GF-D8 (cell line): ENCODE measurements at places on chromosomes 6 and 20.

DNA sequence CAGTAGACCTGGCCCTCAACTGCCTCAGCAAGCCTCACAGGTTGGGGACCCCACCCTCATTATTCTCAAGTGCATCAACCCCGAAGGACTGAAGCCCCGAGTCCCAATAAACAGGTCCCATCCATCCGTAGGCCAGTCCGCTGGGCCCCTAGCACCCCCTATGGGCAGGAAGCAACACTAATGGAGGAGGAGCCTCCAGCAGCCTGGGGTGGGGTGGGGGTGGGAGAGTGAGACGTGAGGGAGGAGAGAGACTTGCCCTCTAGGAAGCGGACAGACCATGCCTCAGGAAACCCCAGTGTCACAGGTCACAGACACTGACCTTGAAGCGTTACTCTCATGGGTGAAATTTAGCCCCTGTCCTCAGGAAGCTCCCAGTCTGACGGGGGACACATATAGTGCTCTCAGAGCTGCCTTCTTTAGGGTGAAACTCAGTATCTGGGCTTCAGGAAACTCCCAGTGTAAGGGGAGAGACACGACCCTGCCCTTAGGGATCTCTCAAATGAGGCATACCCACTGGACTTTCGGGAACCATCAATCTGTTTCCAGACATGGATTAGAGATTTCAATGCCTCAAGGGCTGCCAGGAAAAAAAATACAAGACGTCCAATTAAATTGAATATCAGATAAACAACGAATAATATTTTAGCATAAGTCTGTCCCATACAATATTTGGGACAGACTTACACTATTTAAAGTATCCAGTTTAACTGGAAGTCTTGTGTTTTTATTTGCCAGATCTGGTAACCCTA lies 125.8 kb downstream of the MRPL14 start:
- DNase-seq, result no peak

GRCh38 chr6:147142684-147143245 lies 61.5 kb upstream of the STXBP5 start:
- no peak for DNase-seq

GRCh38 chr6:110101885-110102284 lies 77.6 kb downstream of the WASF1 start:
- no peak for DNase-seq

GRCh38 chr6:101230866-101231265 lies 162.6 kb upstream of the GRIK2 start:
- no peak for DNase-seq

GRCh38 chr6:109820706-109821350 lies 129.7 kb downstream of the FIG4 start:
- DNase-seq, result no peak

DNA sequence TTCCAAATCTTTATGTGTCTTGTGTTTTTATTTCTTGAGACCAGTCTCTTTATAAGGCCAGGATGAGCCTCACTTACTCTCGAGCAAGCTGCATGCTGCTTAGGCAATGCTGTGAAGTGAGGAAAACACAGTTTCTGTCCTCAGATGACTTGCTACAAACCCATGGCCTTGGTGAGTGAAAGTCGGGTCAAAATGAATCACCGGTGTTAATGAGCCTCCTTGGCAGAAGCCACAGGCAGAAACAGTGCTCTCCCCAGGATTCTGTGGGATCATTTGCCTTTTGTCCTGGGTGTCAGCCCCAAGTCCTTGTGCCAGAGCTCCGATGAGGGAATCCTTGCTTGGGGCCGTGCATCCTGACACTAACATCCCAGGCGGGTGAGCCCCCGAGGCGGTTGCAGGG lies 482.5 kb downstream of the QKI start:
- DNase-seq, result no peak

- no peak for DNase-seq
These were observed 51.7 kb upstream of the HINT3 start for GRCh38 chr6:125904871-125905270.

DNA sequence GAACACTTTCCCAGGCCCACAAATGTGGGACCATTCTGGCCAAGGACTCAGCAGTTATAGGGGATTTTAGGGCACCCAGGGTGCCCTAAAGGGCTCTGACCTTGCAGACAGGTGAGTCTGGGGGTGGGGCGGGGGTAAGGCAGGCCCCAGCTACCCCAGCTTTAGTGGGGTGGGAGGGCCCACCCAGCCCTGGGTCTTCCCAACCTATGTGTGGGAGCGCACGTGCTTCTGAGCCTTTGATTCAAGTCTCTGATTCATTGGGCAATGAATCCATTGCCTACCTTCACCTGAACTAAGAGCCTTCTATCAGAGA lies 958 bp downstream of the SERPINB1 start:
- no peak for DNase-seq

DNA sequence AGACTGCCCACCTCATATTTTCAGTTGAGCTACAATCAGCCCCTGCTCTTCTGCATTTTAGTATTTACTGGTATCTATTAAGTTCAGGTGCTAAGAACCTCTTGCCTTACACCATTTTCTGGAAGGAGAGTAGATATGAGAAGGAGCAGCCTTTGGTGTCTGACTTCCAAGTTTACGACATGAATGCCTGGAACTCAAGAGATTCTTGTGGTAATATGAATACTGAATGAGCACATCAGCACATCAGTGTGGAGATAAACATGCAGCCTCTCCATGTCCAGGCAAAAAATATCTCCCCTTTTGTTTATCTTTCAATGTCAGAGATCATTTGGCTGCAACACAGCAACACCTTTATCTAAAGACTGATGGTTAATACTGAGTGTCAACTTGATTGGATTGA lies 65.8 kb upstream of the THEMIS start:
- DNase-seq, result no peak

- no peak for DNase-seq
These were observed 234.3 kb downstream of the ARHGAP18 start for GRCh38 chr6:129475477-129476247.

GRCh38 chr20:3560578-3560977 lies 89.8 kb downstream of the ATRN start:
- no peak for DNase-seq

DNA sequence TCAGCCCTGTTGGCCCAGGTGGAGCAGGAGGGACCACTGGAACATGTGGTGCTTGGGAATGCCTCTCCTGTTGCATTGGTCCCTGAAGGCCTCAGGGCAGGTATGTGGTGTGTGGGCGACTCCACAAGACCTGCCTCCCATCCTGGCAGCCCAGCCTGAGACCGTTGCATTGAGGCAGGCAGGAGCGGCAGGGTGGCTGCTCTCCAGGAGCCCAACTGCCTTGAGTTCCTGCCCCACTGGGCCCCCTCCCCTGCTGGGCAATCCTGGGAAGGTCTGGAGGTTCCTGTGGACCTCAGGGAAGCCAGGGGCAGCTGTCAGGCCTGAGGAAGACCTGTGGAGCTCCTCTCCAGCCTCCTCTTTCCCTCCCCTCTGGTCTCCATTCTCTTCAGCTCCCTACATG lies 19.8 kb downstream of the MAVS start:
- DNase-seq, result no peak

GRCh38 chr6:100593522-100593921 lies 128.8 kb upstream of the SIM1 start:
- DNase-seq, result no peak

- DNase-seq, result no peak
These were observed 173.6 kb downstream of the COL21A1 start for GRCh38 chr6:56073761-56074160.

- DNase-seq, result no peak
These were observed 23.1 kb downstream of the OTOR start for GRCh38 chr20:16771213-16771612.

DNA sequence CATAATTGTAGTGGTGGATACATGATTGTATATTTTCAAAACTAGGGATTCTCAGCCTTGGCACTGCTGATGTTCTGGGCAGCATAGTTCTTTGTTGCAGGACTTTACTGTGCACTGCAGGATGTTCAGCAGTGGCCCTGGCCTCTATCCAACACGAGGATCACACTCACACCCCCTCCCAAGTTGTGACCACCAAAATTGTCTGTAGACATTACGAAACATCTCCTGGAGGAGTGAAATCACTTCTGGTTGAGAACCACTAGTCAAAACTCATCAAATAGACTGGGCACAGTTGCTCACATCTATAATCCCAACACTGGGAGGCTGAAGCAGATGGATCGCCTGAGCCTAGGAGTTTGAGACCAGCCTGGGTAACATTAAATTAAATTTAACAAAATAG lies 123.1 kb upstream of the CDYL start:
- no peak for DNase-seq

DNA sequence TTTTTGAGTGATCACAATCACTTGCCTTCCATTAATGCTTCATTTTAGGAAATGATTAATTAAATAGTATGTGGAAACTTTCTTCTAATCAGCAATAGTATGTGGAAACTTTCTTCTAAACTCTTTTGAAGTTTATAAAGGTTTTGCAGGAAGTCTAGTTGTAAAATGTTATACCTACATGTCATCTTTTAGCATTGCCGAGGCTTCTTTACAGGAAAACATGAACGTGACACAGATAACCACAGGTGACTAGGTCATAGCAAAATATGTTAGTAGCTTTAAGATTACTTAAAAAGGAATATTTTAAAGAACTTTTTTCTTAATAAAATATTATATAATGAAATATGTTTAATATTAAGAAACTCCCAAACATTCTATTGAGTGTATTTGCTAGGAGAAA lies 56.8 kb downstream of the SMAP1 start:
- no peak for DNase-seq

DNA sequence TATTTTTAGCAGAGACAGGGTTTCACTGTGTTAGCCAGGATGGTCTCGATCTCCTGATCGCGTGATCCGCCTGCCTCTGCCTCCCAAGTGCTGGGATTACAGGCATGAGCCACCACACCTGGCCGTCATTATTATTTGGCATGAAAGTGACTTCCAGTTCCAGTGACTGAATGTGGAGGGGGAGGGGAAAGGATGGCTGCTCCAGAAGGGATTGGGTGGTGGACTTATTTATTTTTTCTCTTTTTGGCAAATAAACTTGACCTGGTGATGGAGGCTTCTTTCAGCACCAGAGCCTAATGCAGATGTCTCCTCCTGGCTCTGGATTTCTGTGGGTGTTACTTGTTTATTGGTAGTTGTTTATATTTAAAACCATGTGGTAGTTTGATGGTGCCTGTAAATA lies 16.9 kb upstream of the SLC22A23 start:
- no peak for DNase-seq

DNA sequence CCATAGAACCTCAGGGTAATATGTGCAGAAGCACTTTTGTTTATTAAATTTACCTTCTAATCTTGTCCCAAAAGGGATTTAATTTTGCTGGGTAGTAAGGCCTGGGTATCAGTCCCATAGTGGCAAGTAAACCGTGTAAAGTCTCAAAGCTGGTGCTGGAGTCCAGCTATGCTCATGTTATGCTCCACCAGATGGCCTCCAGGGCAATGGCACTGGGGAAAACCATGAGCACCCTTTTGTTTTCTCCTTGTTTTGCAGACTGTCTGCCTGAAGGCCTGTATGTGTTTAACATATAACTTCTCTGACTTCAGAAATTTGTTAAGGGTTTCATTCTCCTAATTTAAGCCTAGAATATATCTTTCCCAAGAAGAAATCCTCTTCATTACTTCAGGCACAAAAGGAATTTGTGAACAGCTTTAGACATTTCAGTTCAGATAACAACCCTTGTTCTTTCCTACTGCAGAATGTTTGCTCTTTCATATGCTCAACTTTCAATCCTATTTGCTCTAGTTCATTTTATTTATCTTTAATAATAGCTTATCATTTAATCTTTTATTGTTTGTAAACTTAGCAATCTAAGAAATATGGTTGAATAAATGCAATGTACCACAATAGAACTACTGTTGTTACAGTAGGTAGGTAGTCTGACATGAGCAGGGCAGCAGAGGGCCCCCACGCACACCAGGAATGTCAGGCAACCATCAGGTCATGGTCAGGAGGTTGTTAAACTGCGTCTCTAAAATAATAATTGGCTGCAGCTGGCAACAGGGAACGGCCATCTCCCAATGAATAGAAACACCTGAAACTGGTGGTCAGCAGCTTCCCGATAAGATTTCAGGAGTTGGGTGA lies 162.8 kb downstream of the TENT5A start:
- DNase-seq, result no peak

DNA sequence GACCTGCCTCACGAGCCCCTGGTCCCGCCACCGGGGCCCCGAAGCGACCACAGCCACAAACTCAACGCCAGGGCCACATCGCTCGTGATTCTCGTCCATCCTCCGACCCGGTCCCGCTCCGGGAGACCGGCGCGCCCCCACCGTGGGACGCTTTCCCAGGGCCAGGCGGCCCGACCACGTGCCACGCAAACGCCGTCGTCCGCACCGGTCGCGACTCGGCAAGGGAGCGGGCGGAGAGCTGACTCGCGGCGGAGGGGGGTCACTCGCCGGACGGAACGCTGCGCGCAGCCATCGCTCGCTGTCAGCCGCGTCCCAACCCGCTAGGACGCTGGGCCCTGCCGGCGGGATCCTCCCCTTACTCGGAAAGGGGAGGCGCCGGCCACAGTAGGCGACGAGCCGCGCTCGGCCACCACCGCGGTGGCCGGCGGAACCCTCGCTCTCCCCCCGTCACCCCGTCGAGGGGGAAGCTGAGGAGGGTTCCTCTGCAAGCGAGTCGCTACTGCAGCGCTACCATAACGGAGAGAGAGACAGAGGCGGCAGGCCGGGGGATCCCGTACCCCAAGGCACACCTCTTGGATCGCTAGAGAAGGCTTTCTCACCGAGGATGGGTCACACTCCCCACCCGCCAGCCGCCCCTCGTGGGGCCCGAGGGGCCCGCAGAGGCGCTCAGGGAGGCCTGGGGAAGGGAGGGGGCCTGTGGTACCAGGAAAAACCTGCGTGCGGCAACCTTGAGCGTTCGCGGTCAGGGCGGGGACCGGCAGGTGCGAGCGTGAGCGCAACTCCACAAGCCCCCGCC lies 511.8 kb upstream of the ZNF337 start:
- DNase-seq, result no peak
